Uterus (tissue), 4 donors: ENCODE measurements at places on chromosomes 16 and 17. TPM values are rescaled to one million over a fixed set of nuclear protein-coding genes. Genes with fewer than 3 reads are reported as not detected.

- H3K4me1 ChIP-seq: no peaks in the 10 kb centered on the region
- DNase-seq: no peak
- H3K4me3 ChIP-seq: no peak overlapping the region
- H3K27ac ChIP-seq: no peak overlapping the region
Measured at GRCh38 chr17:74514632-74515334, 16.5 kb downstream of the CD300LB start.

DNA sequence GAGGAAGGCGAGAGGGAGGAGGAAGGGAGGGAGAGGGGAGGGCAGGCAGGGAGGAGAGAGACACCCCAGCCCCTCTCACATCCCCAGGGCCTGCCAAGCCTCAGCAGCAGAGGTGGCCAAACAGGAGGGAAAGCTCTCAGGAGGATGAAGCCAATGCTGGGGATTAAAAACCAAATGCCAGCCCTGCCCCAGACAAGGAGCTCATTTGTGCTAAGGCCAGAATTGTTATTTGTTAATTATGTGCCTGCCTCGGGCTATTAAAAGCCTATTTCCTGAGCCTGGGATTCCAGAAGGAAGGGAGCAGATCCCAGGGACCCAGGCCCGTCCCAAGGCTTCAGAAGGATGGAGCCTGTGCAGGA lies 27.9 kb upstream of the GINS2 start:
- H3K27me3 ChIP-seq: no peaks in the 10 kb centered on the region
- H3K4me1 ChIP-seq: no peaks in the 10 kb centered on the region
- no peak overlapping the region for H3K27ac ChIP-seq

DNA sequence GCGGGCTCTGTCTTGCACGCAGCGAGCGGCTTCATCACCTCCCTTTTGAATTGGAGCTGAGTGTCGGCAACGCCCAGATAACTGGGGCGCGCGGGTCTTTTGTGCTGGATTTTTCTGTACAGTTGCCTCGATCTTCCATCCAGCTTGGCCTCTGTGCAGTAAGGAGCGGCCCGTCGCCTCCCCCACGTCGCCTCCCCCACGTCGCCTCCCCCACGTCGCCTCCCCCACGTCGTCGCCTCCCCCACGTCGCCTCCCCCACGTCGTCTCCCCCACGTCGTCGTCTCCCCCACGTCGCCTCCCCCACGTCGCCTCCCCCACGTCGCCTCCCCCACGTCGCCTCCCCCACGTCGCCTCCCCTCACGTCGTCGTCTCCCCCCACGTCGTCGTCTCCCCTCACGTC lies 15.7 kb upstream of the PRR35 start:
- no peak for DNase-seq
- H3K27me3 ChIP-seq: no peaks in the 10 kb centered on the region
- no peak overlapping the region for H3K4me3 ChIP-seq
- H3K36me3 ChIP-seq: no peaks in the 10 kb centered on the region
- no peaks in the 10 kb centered on the region for H3K4me1 ChIP-seq
- no peak overlapping the region for H3K27ac ChIP-seq

GRCh38 chr17:17440010-17440843 lies 36.6 kb upstream of the MED9 start:
- H3K36me3 ChIP-seq: no peaks in the 10 kb centered on the region
- no peak overlapping the region for H3K27ac ChIP-seq
- no peak overlapping the region for H3K4me3 ChIP-seq
- no peaks in the 10 kb centered on the region for H3K4me1 ChIP-seq
- peak; percentile 30 for DNase-seq
- H3K27me3 ChIP-seq: no peaks in the 10 kb centered on the region

DNA sequence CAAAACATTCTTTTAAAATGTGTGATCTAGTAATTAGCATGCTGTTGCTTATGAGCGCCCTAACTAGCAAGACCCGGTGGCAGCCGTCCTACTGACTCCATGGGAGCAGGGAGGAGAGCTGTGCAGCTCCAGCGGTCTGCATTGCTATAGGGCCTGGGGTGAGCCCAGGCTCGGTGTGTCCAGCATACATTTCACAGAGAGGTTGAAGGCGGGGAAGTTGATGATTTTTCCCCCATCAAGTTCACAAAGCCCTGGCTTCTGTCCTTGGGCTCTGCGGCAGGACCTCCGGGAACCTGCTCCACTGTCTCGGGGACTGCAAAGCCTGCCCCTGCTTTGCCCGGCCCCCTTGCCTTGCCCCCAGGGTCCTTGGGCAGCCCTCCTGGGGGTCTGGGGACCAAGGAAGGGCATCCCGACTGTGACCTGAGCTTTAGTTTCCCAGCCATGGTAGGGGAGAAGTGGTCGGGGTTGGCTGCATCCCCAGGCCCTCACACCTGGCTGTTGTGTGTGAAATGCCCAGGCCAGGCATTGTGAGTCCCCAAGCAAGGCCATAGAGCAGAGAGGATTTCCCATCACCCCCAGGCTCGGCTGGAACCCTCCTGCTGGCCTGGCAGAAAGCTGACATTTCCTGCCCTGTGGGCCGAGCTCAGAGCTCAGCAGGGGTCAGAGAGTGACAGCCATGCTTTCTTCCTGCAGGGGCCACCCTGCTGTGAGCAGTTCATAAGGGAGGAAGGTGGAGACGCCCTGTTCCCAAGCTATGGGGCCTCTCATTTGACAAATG lies 24.8 kb downstream of the KCNJ12 start:
- H3K27ac ChIP-seq: peak overlapping the region; percentile 80
- DNase-seq: no peak
- no peaks in the 10 kb centered on the region for H3K4me1 ChIP-seq
- no peaks in the 10 kb centered on the region for H3K27me3 ChIP-seq

DNA sequence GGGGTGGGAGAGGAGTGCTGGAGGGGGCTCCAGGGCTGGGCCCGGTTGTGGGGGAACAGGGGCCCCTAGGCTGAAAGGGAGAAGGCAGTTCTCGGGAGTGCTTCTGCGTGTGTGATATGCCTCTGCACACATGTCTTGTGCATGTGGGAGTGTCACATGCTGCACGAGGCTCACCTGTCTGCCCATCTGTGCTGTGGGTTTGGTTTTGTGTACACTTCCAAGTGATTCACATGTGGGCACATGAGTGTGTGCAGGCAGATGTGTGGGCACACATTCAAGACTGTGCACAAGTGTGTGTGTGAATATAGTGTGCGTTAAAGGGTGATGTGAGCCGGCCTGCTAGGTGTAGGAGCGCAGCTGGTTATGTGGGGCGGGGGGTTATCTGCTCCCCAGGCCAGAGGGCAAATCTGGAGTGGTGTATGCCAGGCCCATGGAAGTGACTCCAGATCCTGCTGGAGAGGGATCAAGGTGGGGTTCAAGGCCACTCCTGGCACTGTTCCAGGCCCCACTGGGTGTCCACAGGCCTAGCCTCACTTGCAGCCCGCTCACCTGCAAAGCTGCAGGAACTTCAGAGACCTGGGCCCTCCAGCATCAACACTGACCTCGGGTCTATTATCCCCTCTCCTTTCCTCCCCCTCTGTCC lies 3.8 kb upstream of the BAHCC1 start:
- H3K4me1 ChIP-seq: peaks cover 26% of the 10 kb centered on the region
- H3K36me3 ChIP-seq: no peaks in the 10 kb centered on the region
- peak overlapping the region; percentile 87 for H3K4me3 ChIP-seq
- no peaks in the 10 kb centered on the region for H3K27me3 ChIP-seq
- no peak for DNase-seq

DNA sequence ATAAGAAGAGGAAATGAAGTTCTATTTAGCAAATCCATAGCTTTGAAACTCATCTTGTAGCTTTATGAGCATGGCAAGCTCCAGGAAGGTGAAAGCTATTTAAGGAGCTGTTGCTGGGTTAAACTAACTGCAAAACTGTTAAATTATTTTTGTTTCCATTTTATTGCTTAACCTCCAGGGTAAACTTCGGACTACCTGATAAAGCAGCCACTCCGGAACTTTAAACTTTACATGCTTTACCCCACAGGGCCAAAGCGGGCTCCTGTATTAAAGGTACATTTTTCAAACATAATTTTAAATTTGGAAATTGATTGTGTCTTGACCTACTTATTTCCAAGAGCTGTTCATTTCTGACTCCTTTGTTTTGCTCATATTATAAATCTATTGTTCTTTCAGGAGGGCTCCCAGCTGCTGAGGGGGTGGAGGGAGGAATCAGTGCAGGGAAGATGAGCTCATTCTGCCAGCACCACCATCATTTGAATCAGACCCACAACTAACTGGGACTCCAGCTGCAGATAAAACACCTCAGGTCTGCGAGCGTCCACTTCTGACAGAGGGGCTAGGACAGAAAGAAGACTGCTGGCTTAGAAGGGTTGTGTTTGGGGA lies 157.9 kb downstream of the IRX3 start:
- H3K4me1 ChIP-seq: no peaks in the 10 kb centered on the region
- no peak for DNase-seq
- no peak overlapping the region for H3K4me3 ChIP-seq
- no peaks in the 10 kb centered on the region for H3K36me3 ChIP-seq
- H3K27ac ChIP-seq: no peak overlapping the region

- no peak overlapping the region for H3K4me3 ChIP-seq
- peaks cover 22% of the 10 kb centered on the region for H3K4me1 ChIP-seq
- peak; percentile 23 for DNase-seq
- no peaks in the 10 kb centered on the region for H3K36me3 ChIP-seq
Measured at GRCh38 chr17:50260501-50260911, 13.8 kb upstream of the TMEM92 start.

DNA sequence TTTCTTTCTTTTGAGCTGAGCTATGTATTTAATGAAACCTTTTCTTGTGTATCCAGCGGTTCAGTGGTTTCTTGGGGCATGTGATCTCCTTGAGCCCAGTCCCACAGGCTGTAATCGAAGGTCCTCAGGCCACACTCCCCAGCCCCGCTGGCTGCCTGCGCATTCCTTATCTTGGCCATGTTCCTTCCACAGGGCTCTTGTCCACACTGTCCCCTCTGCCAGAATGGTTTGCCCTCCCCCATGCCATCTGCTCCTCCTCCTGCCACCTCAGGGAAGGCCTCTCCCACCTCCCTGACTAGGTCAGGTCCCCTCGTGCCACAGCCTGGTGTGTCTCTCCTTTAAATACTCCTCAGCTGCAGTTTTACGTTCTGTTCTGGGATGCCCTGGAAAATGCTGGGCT lies 12.1 kb upstream of the NLRC5 start:
- no peak for DNase-seq
- no peaks in the 10 kb centered on the region for H3K27me3 ChIP-seq
- H3K36me3 ChIP-seq: no peaks in the 10 kb centered on the region

DNA sequence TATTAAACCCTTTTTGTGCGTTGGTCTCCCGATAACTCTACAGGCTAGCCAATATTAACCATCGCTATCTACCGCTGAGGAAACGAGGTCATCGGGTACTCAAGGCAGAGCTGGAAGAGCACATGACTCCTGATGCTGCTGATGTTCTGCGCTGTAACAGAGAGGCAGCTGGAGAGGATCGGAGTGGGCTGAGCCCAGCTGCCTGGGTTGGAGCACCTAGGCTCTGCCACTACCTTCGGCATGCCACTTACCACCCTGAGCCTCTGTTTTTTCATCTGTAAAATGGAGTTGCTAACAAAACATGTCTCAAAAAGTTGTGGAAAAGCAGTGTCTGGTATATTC lies 432 bp upstream of the SLC46A1 start:
- H3K4me3 ChIP-seq: peak overlapping the region; percentile 86
- H3K27ac ChIP-seq: peak overlapping the region; percentile 0
- H3K4me1 ChIP-seq: peaks cover 5% of the 10 kb centered on the region
- no peaks in the 10 kb centered on the region for H3K36me3 ChIP-seq
- H3K27me3 ChIP-seq: no peaks in the 10 kb centered on the region
- no peak for DNase-seq

DNA sequence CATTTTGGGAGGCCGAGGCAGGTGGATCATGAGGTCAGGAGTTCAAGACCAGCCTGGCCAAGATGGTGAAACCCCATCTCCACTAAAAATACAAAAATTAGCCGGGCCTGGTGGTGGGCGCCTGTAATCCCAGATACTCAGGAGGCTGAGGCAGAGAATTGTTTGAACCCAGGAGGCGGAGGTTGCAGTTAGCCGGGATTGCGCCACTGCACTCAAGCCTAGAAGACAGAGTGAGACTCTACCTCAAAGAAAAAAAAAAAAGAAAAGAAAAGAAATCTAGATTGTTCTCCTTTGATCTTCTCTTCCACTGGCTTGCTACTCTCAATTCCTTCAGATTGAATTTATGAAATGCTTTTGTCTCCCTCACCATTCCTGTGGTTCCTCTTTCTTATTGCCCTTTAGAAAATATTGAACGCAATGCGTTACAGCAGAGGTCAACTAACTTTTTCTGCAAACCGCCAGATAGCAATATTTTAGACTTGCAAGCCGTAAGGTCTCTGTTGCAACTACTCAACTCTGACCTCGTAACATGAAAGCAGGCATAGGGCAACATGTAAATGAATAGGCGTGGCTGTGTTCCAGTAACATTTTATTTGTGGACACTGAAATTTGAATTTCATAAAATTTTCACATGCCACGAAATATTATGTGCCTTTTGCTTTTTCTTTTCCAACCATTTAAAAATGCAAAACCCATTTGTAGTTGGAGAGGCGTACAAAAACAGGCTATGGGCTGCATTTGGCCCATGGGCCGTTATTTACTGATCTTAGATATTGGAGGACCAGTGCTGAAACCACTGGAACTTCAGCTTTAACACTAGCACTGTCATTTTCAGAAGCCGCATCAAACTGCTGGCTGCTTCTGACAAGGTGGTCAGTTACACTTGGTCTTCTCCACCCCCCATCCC lies 24.8 kb downstream of the PITPNC1 start:
- H3K27me3 ChIP-seq: no peaks in the 10 kb centered on the region
- no peak for DNase-seq
- no peak overlapping the region for H3K27ac ChIP-seq
- no peak overlapping the region for H3K4me3 ChIP-seq

DNA sequence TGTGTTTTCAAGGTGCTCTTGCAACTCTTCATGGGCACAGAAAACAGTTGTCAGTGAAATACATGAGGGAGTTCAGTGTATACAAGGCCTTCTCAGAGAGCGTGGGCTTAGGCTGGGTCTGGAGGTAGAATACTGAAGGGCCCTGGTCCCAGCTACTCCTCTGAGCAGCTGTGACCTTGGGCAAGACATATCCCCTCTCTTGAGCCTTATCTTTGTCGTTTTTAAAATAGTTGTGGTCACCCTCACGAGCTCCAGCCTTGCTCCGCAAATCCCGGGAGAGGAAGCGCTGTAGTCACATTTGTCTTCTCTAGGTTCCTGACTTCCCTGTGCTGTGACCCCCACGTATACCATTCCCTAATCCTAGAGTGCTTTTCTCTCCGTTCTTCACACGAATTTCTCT lies 3.6 kb downstream of the ZNRF1 start:
- no peaks in the 10 kb centered on the region for H3K4me1 ChIP-seq
- no peak overlapping the region for H3K27ac ChIP-seq
- DNase-seq: no peak
- no peak overlapping the region for H3K4me3 ChIP-seq

GRCh38 chr16:68287276-68288251 lies 23.2 kb downstream of the SLC7A6OS start:
- no peak overlapping the region for H3K4me3 ChIP-seq
- no peaks in the 10 kb centered on the region for H3K27me3 ChIP-seq
- peak; percentile 48 for DNase-seq
- peak overlapping the region; percentile 54 for H3K27ac ChIP-seq

Gene SOST
- not detected for total RNA-seq

Gene KCNH6
- total RNA-seq: not detected

Gene SLC6A2
- 2.1 TPM for total RNA-seq

Gene SLC5A11
- not detected for total RNA-seq

Gene PRAC2
- total RNA-seq: not detected
